Stimulated activated CD4-positive, alpha-beta T cell treated with anti-CD3 and anti-CD28 coated beads, TNF-alpha, amount 100 ng/mL, for 24 hours (primary cell): ENCODE measurements at places on chromosomes 4 and X.

DNA sequence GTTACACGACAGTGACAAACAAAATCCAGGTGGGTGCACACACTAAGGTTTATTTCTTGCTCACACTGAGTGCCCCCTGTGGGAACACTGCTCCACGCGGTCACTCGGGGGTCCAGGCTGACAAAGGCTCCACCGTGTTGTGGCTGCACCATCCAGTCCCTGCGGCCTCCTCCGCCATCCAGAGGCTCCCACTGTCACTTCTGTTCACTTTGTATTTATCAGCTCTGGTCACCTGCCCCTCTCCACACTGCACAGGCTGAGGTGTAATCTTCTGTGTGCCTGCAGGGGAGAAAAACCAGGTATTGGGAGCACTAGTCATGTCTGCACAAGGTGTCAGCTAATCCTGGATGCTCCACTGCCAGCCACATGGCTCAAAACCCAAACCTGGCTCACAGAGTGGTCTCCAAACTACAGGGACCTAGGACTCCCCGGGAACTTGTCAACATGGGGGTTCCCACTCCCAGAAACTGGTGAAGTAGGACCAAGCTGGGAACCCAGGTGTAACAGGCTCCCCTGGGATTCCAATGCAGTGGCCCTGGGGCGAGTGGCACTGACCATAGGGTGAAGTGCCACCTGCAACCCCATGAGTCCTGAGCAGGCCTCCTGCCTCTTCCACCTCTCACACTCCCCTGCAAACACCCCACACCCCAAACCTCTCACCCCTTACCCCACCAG, 25.5 kb downstream of the HMX1 start:
- no peak for DNase-seq

DNA sequence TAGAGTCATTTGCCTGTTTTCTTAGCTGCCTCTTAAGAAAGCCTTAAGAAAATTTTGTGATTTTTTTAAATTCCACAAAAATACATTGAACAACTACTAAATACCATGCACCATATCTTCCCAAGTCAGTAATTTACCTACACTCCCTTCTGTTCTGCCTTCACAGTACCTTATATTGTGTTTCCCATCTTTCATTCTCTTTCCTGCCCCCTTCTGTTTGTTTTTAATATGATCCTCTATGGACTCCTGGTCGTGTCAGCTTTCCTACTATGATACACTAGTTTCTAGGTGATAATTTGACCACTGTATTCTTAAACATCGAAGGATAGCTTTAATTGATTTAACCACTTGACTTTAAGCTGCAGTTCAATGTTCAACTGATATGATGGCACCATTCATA, 297.7 kb upstream of the HAND2 start:
- DNase-seq = no peak

GRCh38 chr4:73662709-73663546, 42.7 kb upstream of the RASSF6 start:
- DNase-seq = no peak

DNA sequence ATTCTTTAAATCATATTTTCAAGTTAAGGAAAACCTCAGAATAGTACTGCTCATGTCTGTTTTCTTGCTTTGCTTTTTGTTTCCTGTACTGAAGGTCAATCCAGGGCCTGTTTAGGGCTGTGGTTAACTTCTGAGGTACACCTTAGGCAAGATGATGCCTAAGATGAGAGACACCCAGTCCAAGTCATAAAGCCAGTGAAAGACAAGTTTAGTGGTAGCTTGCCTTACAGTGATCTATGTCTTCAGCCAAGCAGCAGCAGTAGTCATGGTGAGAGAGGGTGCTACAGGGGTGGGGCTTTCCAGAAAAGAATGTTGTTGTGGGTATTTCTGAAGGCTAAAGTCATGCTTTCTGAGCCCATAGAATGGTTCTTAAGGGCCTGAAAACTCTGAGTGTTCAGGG, 173.7 kb downstream of the VSIG4 start:
- no peak for DNase-seq

- no peak for DNase-seq
These were observed 21.3 kb downstream of the IQCM start for GRCh38 chr4:149794352-149794751.

DNA sequence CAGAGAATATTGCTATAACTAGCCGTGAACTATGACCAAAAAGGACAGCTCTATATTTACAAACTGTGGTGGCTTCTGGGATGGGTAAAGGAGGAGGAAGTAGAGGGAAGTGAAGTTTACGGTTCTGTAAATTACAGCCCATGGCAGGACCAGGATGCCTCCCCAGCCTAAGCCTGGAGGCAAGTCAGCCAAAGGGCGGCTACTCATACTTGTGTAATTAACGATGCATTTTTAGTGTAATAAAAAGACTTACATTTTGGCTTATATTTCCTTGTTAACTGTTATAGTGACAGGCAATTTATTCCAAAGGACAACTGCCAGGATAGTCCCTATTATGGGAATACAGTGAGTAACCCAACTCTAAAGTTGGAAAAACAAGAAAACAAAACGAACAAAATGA, 139.9 kb upstream of the OTUD4 start:
- no peak for DNase-seq

DNA sequence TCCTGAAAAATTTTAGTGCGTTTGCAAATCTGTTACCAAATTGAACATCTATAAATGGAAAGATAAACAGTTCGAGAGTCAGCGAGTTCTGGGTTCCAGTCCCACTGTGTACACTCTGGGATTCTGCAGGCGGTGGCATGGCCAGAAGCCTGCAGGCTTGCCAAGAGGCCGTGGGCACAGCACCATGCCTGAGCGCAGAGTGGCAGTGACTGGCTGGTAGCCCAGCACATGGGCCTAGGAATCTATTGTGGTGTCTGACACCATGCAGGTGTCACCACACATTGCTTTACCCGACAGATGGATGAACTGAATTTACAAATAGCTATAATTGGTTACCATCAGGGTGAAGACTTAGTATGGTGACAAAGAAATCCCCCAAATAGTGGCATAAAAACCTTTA, 71.7 kb upstream of the TLR3 start:
- DNase-seq = no peak

GRCh38 chr4:135197641-135198040, 996.1 kb upstream of the PABPC4L start:
- DNase-seq = no peak
